ENCODE measurements at places on chromosomes 13 and 19.

- DNase-seq: peak; percentile 76
Observed at GRCh38 chr13:21749410-21749809, 78.5 kb downstream of the FGF9 start.

DNA sequence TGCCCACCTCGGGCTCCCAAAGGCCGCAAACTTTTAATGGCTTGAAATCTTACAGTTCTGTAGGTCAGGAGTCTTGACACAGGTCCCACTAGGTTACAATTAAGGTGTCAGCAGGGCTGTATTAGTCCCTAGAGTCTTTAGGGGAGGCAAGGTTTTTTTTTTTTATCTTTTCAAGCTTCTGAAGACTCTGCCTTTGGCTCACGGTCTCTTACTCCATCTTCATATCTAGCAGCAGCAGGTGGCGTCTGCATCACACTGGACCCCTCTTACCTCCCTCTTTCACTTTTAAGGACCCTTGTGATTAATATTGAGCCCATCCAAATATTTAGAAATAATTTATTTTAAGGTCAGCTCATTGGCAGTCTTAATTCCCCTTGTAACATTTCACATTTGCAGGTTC, 11.6 kb downstream of the MIR17HG start:
- no peak for DNase-seq

- DNase-seq: no peak
Observed at GRCh38 chr13:87128036-87128435, 543.1 kb upstream of the SLITRK5 start.

GRCh38 chr13:98915563-98915962, 62.3 kb downstream of the DOCK9 start:
- no peak for DNase-seq

- no peak for DNase-seq
Observed at GRCh38 chr13:45339867-45340266, 1.1 kb downstream of the TPT1 start.

DNA sequence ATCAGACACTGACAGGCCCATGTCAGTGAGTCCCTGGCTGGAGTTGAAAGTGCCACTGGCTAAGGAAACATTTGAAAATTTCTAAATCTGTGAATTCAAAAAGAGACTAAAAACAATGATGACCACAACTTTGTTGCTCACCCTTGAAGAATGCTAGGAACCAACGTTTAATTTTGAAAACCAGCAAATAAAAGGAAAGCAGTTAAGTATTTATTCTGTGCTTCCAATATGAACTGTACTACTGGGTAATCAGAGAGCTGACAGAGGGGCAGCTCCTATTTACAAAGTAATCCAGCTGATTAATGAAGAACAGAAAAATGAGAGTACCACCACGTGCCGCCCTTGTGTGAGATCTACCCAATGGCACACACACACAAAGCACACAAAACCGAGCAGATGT, 44.7 kb upstream of the LATS2 start:
- DNase-seq: no peak

DNA sequence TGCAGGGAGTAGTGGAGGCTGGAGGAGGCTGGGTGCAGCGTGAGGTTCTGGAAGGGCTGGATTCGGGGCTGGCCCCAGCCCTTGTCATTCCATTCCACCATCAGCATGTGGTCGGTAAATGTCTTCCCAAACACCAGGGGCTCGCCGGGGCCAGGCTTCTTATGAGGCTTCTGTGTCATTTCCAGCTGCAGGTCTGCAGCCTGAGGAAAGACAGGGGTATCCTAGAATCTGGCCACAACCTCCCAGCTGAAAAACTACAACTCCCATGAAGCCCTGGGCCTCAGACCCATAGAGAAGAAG, 4.4 kb downstream of the BCAT2 start:
- no peak for DNase-seq

DNA sequence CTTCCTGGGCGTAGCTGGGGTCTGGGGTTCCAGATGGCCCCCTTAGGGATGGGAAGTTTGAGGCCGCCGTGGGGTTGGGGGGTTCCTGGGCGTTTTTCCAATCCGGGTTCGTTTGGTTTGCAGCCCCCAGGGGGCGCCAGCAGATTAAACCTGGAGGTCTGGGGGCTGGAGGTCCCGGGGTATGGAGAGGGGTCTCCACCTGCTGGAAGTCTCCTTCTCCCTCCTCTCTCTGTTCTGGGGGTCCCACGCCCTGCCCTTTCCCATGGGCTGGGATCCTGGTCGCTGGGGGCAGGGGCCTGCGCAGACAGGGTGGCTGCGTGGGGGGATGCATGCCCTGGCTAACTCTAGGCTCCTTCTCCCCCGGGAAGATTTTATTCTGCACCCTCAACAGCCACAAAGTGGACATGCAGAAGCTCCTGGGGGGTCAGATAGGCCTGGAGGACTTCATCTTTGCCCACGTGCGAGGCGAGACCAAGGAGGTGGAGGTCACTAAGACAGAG, 899 bp downstream of the GIPC3 start:
- DNase-seq: no peak

GRCh38 chr13:74004109-74004508, 130.1 kb downstream of the KLF12 start:
- no peak for DNase-seq

DNA sequence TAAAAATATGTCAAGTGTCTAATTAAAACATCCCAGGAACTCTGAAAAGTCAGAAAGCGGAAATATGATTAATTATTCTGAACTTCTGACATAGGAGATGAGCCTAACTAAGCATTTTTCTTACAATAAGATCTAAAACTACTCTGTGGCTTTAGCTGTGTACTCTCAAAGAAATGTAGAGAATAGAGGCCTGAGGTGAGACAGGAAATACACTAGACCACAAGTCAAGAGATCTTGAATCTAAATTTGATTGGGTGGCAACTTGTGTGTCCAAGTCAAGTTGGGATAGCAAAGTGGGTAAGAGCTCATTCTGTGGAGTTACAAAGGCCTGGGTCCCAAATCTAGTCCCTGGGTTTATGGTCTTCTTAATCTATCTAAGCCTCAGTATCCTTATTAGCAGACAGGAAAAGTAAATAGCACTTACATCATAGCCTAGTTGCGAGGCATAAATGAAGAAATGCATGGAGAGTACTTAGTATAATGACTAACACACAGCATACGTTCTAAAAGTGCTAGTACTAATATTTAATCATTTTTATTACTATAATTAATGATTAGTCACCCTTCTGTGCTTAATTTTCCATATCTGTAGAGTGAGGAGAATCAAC, 9.4 kb upstream of the LRRC63 start:
- no peak for DNase-seq

GRCh38 chr13:37089495-37089894, 16.0 kb downstream of the CSNK1A1L start:
- no peak for DNase-seq

- DNase-seq: no peak
Observed at GRCh38 chr13:105139380-105140285, 1395.8 kb downstream of the EFNB2 start.

GRCh38 chr13:99566125-99567083, 65.1 kb downstream of the TM9SF2 start:
- no peak for DNase-seq

DNA sequence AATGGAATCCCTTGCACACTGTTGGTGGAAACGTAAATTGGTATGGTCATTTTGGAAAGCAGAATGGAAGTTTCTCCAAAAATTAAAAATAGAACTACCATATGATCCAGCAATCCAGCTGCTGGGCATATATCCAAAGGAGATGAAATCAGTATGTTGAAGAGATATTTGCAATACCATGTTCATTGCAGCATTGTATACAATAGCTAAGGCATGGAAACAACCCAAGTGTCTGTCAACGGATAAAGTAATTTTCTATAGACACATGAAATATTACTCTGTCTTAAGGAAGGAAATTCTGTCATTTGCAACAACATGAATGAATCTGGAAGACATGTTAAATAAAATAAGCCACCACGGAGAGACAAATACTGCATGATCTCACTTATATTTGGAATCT, 124.7 kb downstream of the GPC5 start:
- no peak for DNase-seq

GRCh38 chr19:48878196-48879024, 6.2 kb downstream of the PPP1R15A start:
- DNase-seq: no peak

DNA sequence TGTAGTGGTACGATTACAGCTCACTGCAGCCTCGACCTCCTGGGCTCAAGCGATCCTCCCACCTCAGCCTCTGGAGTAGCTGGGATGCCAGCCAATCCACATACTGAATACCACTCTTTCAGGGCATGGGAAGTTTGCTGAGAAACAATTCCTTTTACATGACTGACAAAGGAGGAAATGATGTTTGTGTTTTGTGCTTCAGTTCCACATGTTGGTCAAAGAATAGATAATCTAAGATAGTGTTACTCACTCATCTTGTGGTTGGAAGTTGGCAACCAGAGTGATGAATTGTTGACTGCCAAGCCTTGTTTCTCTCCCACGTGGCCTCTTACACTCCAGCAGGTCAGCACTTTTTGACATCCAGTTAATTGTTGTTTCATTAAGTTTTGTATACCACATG, 7.6 kb downstream of the MBD3L2B start:
- DNase-seq: peak; percentile 43

- no peak for DNase-seq
Observed at GRCh38 chr19:49333418-49333805, 1.8 kb upstream of the CD37 start.

DNA sequence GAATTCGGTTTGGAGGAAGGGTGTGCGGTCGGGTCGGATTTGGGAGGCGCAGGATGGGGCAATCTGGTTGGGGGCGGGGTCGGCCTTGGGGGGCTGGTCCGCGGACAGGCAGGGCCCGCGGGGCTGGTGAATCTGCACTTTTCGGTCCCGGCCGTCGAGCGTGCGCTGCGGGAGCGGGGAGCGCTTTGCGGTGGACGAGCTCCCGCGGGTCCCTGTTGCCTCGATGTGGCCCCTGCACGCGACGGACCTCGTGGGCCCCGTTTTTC, 11.9 kb downstream of the PEAK3 start:
- DNase-seq: no peak

DNA sequence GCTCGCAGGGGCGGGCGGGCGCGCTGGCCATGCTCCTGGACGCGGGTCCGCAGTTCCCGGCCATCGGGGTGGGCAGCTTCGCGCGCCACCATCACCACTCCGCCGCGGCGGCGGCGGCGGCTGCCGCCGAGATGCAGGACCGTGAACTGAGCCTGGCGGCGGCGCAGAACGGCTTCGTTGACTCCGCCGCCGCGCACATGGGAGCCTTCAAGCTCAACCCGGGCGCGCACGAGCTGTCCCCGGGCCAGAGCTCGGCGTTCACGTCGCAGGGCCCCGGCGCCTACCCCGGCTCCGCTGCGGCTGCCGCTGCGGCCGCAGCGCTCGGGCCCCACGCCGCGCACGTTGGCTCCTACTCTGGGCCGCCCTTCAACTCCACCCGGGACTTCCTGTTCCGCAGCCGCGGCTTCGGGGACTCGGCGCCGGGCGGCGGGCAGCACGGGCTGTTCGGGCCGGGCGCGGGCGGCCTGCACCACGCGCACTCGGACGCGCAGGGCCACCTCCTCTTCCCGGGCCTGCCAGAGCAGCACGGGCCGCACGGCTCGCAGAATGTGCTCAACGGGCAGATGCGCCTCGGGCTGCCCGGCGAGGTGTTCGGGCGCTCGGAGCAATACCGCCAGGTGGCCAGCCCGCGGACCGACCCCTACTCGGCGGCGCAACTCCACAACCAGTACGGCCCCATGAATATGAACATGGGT, 599 bp downstream of the ZIC2 start:
- DNase-seq: no peak

GRCh38 chr19:36266375-36266961, 51.6 kb downstream of the ZNF146 start:
- no peak for DNase-seq

DNA sequence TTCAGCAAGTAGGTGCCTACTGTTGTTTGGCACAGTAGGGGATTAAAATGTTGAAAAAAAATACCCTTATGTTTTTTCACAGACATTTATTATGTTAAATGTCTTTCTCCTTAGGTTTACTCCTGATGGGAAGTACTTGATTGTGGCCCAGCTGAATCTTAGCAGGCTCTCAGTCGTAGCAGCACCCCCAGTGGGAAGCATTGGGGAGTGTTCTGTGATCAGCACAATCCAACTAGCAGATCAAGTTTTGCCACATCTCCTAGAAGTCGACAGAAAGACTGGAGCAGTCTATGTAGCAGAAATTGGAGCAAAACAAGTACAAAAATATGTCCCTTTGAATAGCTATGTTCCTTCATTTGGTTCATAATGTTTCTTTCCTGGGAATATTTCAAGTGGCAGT, 9.3 kb downstream of the NHLRC3 start:
- DNase-seq: no peak

- DNase-seq: peak; percentile 66
Observed at GRCh38 chr19:45492627-45493470, 4.0 kb downstream of the RTN2 start.

- no peak for DNase-seq
Observed at GRCh38 chr19:1067341-1067957, 482 bp downstream of the ARHGAP45 start.

- no peak for DNase-seq
Observed at GRCh38 chr13:29936051-29936813, 85.8 kb upstream of the UBL3 start.

- DNase-seq: peak; percentile 19
Observed at GRCh38 chr19:9205501-9206113, 13.8 kb downstream of the OR7D4 start.

DNA sequence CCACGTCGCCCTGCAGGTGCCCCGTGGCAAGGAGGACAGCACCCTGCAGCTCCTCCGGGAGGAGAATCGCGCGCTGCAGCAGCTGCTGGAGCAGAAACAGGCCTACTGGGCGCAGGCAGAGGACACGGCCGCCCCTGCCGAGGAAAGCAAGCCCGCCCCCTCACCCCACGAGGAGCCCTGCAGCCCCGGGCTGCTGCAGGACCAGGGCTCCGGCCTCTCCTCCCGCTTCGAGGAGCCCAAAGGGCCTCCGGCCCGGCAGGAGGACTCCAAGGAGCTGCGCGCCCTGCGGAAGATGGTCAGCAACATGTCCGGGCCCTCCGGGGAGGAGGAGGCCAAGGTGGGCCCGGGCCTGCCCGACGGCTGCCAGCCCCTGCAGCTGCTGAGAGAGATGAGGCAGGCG, 11.6 kb downstream of the CBY2 start:
- DNase-seq: no peak
